ENCODE measurements at places on chromosomes 1 and 21. TPM values are rescaled to one million over a fixed set of nuclear protein-coding genes. Genes with fewer than 3 reads are reported as not detected.

DNA sequence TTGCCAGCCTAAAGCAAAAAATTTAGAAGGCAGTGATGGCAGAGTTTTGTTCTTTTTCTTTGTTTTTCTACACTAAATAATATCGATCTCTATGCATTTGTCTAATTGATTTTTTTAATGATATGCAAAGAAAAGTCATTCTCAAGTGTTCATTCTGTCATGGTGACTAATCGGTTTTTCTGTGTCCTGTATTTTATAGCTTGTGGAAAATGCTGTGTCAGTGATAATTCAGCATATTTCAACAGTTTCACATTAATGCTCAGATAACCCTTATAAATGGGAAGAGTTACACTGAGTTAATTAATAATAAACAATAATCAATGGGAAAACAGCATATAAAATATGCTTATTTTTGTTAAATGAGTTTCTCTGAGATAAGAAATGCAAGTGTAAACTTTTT lies 824.9 kb downstream of the AMY1C start:
- no peaks in the 10 kb centered on the region for H3K4me1 ChIP-seq
- no peak for DNase-seq
- H3K36me3 ChIP-seq = no peaks in the 10 kb centered on the region
- H3K27me3 ChIP-seq = no peaks in the 10 kb centered on the region
- no peak overlapping the region for H3K4me3 ChIP-seq

- no peak for DNase-seq
- H3K4me1 ChIP-seq = peaks cover 7% of the 10 kb centered on the region
- peak overlapping the region; percentile 57 for H3K27ac ChIP-seq
- no peaks in the 10 kb centered on the region for H3K27me3 ChIP-seq
- peak overlapping the region; percentile 10 for H3K4me3 ChIP-seq
Measured at GRCh38 chr1:100250264-100250663, 630 bp upstream of the DBT start.

- DNase-seq = no peak
- H3K4me3 ChIP-seq = peak overlapping the region; percentile 98
- H3K27me3 ChIP-seq = no peaks in the 10 kb centered on the region
- peak overlapping the region; percentile 99 for H3K27ac ChIP-seq
- peaks cover 35% of the 10 kb centered on the region for H3K4me1 ChIP-seq
Measured at GRCh38 chr1:1889090-1889750, 1.7 kb downstream of the GNB1 start.

DNA sequence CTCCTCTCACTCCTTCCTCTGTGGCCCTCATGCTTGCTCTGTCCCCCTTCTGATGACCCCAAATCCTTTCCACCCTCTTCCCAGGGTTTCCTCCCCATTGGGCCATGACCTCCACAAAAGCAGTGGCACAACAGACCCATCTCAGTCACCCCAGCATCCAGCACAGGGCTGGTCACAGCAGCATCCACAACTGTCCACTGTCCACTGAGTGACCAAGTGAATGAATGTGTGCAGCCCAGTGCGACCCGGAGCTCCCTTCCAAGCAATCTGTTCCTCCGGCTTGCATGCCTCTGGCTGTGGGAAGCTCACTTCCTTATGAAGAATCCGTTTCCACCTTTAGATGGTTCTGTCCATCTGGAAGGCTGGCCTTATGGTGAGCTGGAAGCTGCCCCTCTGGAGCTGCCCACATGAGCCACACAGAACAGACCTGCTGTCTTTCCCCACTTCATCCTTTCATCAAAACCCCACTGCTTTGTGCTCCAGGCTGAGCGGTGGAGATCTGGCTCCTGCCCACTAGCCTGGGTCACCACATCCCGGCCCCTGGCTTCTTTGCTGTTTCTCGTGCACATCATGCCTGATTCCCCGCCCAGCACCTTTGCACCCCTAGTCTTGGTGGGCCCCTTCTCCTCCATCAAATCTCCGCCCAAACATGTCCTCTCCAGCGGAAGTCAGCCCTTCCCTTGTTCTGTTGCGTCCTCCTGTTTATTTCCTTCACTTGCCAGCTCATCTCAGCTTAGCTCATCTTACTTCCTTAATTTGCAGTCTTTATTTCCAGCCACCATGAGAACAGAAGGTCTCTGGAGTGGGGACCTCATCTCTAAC lies 56.4 kb downstream of the EDN2 start:
- no peak for DNase-seq
- H3K27ac ChIP-seq = no peak overlapping the region
- H3K27me3 ChIP-seq = peaks cover 2% of the 10 kb centered on the region
- no peaks in the 10 kb centered on the region for H3K36me3 ChIP-seq
- no peak overlapping the region for H3K4me3 ChIP-seq

Gene CREG1
- 183 TPM for total RNA-seq

Gene CD1E
- not detected for total RNA-seq

All from hepatocyte (in vitro differentiated cells).